ENCODE measurements at places on chromosomes 6 and 20. TPM values are rescaled to one million over a fixed set of nuclear protein-coding genes. Genes with fewer than 3 reads are reported as not detected.

DNA sequence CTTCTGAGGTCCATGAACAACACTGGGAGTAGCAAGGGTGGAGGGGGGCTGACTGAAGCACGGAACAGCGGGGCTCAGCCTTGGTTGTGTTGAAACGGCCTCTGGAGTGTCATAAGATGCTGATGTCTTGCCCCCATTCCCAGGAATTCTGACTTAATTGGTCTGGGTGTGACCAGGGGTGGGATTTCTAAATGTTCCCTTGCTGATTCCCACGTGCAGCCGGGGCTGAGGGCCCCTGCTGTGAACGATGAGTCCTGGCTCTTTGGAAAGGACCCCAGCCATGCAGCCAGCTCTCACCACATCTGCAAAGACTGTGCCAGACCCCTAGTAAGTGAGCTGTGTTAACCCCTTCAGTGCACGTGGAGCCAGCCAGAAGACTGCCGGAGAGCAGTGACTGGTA, 28.6 kb upstream of the FAM50B start:
- DNase-seq = no peak

DNA sequence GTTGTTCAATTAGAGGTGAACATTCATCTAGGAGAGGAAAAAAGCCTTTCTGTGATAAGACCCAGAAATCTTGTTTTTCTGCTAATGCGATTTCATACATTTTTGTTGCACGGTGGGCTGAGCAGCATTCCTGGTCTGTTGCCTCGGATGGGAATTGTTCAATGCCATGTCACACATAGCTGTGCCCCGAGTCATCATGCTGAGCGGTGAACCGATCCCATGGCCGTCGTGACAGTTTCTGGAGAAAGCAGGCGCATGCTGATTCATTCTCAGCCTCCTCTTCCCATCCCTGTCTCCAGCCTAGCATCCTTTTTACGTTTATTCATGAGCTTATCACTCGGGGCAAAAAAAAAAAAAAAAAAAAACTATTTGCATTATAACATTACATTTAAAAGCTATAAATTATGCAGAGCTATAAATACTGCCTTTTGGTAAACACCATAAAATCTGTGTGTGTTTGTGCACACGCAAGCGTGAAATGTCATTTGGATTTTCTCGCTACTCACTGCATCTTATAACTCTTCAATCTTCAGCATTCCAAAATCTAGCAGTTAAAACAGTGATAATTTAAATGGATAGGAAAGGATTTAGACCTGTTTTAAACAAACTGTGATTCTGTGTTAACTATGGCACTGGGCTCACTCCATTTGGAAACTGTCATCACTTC, 58.9 kb upstream of the IFNGR1 start:
- DNase-seq = no peak

DNA sequence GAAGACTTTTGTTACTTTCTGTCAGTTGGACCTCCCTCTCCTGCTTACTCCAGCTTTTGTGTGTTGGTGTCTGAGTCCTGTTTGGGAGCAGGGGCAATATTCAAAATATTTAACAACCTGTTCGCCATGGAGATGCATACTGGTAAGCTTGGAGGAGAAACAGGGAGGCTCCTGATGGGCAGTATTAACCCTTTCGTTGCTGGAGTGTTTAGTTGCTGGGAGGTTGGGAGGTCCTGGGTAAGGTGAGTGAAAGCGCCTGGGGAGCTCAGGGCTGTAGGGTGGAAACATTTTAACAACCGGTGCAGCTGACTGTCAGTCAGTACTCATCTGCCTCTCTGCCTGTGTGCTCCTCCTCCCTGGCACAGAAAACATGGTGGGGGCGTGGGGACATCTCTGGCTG, 4.2 kb downstream of the TULP1 start:
- DNase-seq = no peak

DNA sequence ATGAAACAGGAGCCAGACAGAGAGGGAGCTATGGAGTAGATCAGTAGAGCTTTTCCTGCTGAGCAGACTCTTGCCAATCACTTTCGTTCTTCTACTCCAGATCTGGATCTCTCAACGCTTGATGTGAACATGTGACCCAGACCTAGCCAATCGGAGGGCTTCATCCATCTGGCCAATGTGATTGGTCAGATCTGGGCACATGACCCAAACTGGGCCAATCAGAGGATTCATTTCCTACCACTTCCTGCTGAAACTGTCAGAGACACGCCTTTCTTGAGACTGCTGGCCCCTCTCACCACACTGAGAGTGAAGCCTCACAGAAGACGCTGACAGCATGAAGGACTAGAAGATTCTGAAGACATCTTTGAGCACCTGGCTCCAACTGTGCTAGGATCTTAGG, 44.2 kb upstream of the ZMYND8 start:
- no peak for DNase-seq

DNA sequence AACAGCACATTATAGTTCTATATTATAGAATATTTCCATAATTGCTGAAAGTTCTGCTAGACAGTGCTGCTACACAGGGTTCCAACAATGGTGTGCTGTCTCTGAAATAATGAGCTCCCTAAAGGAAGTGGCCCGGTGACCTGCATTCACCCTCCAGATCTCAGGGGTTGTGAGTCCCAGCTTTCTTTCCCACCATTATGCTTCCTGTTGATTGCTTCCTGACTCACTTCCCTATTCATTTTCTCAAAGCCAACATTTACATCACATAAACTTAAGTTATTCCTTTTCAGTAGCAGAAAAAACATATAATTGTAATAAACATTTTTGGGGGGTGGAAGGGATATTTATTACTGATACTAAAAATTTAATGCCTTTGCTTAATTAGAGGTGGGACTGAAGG, 12.9 kb upstream of the CCN6 start:
- DNase-seq = no peak

The THEMIS gene
- polyA plus RNA-seq = not detected

- no peak for DNase-seq
These were observed 53.7 kb downstream of the DLGAP4 start for GRCh38 chr20:36359668-36360406.
